ENCODE measurements at places on chromosomes 16 and 17.

GRCh38 chr17:63066158-63066813 is 100.3 kb downstream of the TANC2 start:
- no peak for DNase-seq

DNA sequence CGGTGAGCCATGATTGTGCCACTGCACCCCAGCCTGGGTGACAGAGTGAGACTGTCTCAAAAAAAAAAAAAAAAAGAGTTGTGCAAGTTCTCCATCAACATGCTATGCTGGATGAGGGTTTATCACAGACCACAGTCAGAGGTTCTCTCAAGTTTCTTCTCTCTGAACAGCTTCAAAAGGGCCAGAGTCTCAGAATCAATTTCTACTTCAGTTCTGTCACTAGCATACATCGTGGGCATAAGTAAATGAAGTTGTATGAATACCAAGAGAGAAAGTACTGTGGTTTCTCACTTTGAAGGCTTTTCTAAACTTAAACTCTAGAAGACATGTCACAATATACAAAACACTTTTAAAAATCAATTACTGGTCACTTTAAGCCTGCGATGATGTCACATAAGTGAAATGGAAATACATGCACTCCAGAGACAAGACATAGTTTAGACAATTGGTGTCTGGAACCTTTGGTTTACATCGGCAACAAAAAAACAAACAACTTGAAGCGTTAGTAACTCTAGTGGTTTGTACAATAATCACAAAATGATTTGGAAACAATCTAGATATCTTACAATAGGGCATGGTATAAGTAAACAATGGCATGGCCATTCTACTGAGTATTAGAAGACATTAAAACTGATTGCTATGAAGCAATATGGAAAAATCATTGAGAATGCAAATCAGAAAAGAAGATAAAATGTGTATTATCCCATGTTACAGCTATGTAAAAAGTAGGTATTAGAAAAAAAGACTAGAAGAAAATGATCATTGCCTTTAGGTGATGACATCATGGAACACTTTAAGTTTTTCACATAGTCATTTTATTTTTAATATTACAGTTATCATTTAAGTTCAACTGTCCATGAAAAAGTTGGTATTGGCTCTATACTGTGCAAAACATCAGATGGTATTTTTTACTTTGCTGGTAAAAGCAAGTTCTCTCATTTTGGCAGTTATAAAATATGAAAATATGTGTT is 232.3 kb downstream of the ZFHX3 start:
- no peak for DNase-seq

- no peak for DNase-seq
Observed at GRCh38 chr17:77616254-77616731, 342.2 kb upstream of the TNRC6C start.

DNA sequence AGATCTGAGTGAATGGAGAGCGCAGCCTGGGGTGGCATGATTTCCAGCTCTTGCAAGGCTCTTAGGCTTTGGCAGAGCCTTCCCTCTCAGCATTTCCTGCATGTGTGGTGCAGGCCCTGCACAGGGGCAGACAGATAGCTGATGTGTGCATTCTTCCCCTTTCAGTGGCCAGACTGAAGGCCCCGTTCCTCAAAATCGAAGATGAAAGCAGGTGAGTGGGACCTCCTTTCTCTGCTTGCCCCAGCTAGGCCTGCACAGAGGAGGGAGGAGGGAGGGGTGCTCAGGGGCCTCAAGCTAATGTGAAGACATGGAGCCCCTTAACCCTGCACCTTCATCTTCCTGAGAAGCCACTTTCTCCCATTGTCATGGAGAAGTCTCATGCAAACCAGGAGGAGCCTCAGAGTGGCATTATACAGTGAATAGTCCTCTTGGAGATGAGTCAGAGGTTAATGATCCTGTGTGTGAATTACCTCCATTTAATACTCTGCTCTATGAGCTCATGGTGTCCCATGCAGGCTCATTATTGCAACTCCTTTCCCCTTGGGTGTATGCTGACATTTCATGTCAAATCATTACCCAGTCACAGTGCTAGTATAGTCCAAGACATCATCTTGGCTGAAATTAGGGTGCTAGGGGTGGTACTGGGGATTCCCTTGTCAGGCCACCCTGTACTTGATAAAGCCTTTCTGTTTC is 20.4 kb upstream of the ADAM11 start:
- no peak for DNase-seq

GRCh38 chr17:33640629-33641028 is 347.5 kb upstream of the ASIC2 start:
- no peak for DNase-seq

DNA sequence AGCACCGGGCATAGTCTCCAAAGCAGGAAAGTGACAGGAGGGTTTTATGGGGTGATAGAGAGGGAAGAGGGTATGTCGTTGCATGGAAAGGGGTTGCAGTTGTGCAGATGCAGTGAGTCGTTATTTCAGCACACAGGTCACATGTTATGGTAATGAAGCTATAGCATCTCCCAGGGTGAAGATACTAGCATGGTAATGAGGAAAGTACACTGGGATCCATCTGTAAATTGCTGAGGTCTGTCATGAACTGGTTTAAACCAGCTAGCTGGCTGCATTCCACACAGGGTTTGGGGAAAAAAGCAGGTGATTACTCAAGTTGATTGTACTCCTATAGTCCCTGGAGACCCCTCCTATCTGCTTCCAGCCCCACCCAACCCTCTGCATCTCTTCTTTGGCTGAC is 11.7 kb downstream of the COX11 start:
- DNase-seq = no peak

DNA sequence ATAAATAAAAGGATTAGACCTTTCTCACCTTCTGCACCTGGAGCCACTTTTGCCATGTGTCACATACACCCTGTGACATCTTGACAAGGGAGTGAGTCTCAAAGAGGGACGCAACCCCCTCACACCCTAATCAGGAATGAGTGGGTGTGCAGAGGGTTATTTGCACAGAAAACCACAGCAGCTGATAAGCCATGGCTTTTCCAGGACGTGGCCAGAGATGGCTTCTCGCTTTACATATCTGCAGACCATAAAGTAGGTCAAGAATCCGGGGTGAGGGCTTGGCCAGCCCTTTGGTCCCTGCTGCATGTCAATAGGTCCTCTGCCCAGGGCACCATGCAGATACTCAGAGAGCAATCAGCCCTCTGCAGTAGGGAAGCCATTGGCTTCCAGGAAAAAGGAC is 2.4 kb upstream of the CD300LF start:
- DNase-seq = no peak

- DNase-seq = no peak
Observed at GRCh38 chr16:50915120-50915519, 173.2 kb downstream of the CYLD start.

GRCh38 chr17:58487589-58488427 is at the start of gene HSF5:
TSS of gene HSF5 (minus strand) at chr17:58488408. CDS start at chr17:58488274, 134 bp downstream.
- DNase-seq = peak; percentile 19

DNA sequence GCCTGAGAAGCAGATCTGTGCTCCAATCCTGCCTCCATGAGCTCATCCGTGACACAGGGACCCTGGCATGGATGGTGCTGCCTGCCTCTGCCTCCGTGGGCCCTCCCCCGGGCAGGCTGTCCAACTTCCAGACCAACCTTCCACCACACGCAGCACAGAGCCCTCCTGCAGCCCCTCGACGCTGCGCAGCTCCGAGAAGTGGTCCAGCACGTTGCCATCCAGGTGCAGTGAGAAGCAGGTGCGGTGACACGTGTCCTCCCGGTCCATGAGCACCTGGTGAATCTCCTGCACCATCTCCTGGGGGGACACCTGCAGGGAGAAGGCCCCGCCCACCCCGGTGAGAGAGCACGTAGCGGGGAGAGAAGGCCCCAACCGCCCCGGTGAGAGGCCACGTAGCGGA is 8.4 kb downstream of the CLUH start:
- no peak for DNase-seq

- no peak for DNase-seq
Observed at GRCh38 chr16:16151315-16151714, 72.0 kb downstream of the ABCC6 start.

GRCh38 chr17:51992864-51993416 is 165.6 kb downstream of the CA10 start:
- no peak for DNase-seq

DNA sequence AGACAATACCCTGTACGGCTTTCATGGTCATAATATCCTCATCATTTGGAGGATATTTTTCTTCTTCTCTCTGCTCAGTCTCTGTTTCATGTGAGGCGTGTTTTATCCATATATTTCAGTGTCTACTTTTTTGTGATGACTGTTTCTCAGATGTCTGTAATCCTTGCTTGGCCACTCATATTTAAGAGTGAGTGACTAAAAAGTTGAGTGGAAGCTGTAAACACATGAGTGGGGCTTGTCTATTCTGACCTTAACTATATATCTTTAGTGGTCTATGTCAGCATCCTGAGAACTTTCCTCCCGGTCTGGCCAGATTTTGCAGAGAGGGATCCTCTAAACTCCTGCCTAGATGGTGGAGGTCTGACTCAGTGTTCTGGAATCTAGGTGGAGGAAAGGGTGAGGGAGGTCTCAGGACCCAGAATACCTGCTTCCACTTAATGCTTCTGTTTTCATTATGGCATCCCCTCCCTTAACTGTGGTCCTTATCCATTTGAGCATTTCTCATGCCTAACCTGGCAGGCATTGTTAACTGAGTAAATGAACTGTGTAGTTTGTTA is 6.0 kb downstream of the DDX19B start:
- DNase-seq = no peak

DNA sequence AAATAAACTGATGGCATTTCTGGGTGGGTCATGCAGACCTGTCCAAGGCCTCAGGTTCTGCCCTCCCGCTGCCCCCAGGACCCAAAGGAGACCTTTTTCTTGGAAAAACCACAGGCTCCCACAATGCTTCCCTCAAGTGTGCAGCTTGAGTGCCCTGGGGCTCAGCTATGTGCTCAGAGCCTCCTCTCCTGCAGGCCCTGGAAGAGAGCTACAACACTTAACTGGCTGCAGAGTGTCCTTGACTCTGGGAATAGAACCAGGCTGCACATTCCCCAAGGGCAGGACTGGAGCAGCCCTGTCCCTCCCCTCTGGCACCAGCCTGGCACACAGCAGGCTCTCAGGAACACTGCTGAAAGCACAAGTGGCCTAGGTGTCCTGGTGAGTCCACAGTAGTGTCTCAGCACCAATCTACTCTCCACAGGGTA is 4.8 kb upstream of the SREBF1 start:
- DNase-seq = no peak

- DNase-seq = peak; percentile 57
Observed at GRCh38 chr16:89565506-89566372, 5.3 kb downstream of the RPL13 start.

DNA sequence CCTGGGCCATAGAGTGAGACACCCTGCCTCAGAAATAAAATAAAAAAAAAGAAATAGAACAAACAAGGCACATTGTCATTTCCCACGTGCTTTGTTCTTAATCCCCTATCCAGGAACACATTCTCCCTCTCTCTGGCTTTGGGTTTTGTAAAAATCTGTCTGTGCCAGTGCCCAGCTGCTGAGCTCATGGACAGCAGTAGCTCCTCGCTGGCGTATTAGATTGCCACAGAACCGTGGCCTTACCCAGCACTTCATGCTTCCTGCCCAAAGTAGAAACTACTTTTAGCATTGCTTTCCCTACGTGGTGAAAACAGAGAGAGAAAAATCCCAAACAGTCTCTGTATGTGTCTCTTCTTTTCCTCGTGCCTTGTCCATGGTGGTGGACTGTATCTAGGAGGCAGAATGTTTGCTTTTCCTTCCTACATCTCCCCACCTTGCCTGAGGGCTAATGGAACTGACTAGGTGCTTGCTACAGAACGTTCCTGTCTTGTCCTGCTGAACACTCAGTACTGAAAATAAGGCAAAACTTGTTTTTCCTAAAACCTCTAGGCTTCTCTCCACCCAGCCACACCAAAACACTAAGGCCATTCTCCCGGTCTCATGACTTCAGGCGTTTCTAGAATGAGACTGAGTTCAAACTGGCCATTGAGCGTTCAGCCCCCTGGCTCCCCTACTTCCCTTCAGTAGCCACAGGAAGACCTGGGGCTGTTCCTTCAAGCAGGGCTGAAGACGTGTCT is 26.1 kb downstream of the MNT start:
- DNase-seq = no peak

DNA sequence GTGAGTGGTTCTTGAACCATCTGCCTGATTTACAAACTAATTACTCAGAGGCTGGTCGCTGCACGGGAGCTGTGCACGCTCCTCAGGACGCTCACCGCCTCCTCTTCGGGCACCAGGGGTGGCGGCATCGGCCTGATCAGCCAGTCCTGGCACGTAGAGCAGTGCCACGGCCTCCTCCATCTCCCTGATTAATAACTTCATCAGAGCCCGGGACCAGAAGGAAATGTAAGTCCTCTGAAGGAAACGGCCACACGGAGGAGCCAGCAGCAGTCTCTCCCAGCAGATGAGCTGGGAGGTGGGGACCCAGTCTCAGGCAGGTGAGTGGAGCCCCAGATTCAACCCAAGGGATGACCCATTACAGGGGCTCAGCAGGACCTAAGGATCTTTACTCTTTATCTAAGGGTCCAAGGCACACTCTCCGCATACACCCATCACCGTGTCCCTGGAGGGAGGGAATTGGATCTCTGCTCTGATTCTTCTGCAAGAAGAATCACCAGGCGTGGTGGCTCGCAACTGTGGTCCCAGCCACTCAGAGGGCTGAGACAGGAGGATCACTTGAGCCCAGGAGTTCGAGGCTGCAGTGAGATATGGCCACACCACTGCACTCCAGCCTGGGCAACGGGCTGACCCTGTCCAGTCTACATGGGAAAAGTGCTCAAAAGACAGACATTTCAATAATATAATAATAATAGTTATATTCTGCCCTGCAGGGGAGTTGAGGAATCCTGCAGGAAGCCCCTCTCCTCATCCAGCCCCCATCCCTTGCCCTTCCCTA is 366.5 kb downstream of the SEC14L1 start:
- no peak for DNase-seq

DNA sequence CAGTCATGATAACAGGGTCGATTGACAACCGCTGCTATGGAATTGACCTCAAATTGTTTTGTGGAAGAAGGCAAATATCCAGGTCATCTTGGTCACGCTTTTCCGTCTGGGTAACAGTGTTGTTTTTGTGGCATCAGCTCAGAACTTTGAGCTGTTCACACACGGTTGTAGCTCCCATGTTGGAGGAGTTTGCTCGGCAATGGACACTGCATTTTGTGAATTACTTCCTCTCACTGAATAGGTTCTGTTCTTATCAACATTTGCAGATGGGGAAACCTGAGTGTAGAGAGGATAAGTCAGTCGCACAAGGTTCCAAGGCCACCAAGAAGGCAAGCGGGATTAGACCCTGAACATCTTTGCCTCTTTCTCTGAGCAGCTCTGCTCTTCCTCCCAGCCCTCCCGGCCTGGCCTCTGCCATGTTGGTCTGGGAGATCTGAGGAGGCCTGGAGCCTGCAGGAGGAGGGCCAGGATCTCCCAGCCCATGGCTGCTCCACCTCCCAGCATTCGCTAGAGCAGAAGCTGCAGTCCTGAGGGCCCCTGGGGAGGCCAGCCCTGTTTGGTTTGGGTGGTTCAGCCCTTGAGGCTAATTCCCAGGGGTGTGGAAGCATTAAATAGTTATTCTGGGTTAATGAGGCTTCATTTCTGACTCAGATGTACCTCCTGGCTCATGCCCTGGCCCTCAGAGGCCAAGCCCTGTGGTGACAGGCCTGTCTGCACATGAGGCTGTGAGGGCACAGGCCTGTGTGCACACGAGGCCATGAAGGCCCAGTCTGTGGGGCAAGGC is 154.1 kb upstream of the PLCG2 start:
- peak; percentile 86 for DNase-seq

GRCh38 chr17:65696739-65697394 is 135.4 kb upstream of the AXIN2 start:
- peak; percentile 59 for DNase-seq

- DNase-seq = peak; percentile 62
Observed at GRCh38 chr17:29111816-29112499, 68.2 kb downstream of the MYO18A start.
